ENCODE measurements at places on chromosomes 5 and 9. TPM values are rescaled to one million over a fixed set of nuclear protein-coding genes. Genes with fewer than 3 reads are reported as not detected.

ACER2 gene
- 10.9 TPM for total RNA-seq

BARHL1 gene
- total RNA-seq, result not detected

SH2D3C gene
- total RNA-seq, result 57.2 TPM

ZBED3 gene
- total RNA-seq, result 2.6 TPM

SMIM33 gene
- total RNA-seq, result under 0.01 TPM

CCL19 gene
- total RNA-seq, result not detected

ZDHHC11 gene
- 2.4 TPM for total RNA-seq

MED22 gene
- 11.6 TPM for total RNA-seq

GABRA6 gene
- not detected for total RNA-seq

PRDM9 gene
- not detected for total RNA-seq

PPP3R2 gene
- not detected for total RNA-seq

HMMR gene
- total RNA-seq, result 46.7 TPM

CFAP77 gene
- total RNA-seq, result not detected

GPR151 gene
- total RNA-seq, result not detected

GALNT12 gene
- 0.65 TPM for total RNA-seq

GFRA3 gene
- total RNA-seq, result not detected
